ENCODE measurements at places on chromosomes 7 and 10.

DNA sequence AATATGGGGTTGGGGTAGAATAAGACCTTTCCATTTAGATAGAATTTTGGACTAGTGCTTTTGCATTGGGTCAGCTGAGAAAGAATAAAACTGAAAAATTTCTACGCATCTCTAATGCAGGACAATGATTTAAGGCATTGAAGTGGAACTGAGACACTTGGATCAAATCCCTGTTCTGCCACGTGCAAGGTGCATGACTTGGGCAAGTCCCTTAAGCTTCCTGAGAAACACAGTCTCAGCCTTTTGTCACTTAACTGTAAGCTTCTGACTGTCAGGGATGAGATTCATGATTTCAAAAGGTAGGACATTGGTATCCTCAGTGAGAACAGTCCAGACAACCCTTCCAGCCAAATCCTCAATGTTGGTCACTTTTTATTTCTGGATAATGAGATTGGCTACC is 59.2 kb downstream of the ENTPD1 start:
- DNase-seq, result no peak

DNA sequence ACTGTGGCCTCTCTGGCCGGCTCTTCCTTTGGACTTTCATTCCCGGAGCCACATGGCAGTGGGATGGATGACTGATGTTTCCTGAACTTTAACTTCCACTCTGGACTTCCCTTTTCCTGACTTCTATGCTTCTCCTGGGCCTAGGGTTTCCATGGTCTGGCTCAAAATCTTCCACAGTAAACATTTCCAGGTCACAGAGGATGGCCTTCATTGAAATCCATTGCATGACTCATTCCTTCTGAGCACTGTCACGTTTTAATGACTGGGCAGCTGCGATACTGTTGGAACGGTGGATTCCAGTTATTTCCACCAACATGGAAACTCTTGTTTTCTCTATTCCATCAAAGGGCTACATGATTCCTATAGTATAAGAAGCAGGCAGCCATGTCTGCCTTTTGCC is 24.4 kb upstream of the ZNF273 start:
- no peak for DNase-seq

- no peak for DNase-seq
Measured at GRCh38 chr7:127751062-127751461, 99.1 kb downstream of the SND1 start.

GRCh38 chr7:35415411-35415822 is 161.5 kb upstream of the TBX20 start:
- no peak for DNase-seq

GRCh38 chr7:756928-757560 is 30.0 kb upstream of the PRKAR1B start:
- DNase-seq, result no peak

Data from T-cell (primary cell).